A673 (cell line): ENCODE measurements at places on chromosomes 6 and 20. TPM values are rescaled to one million over a fixed set of nuclear protein-coding genes. Genes with fewer than 3 reads are reported as not detected.
A peak's percentile ranks its signal among the peaks of the same experiment; 100 is the strongest.

DNA sequence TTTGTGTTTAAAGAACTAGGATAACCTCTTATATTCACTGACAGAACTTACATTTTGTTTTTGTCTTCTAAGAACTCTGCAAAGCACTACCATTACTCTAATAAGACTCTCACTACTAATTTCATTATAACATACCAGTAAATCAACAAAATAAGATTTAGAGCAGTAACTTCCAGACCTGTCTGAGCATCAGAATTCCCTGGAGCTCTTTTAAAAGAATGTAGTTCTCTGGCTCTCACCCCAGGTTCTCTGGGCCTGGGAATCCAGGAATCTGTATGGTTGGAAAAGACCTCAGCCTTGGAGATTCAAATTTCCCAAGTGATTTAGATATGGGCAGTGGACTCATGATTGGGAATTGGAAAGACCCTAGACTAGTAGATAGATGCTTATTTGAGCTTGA lies 89.4 kb downstream of the JAG1 start:
- no peaks in the 10 kb centered on the region for H3K27me3 ChIP-seq
- DNase-seq: no peak
- H3K4me1 ChIP-seq: peaks cover 25% of the 10 kb centered on the region
- H3K27ac ChIP-seq: no peak overlapping the region
- no peaks in the 10 kb centered on the region for H3K36me3 ChIP-seq

Gene LAMA4
- total RNA-seq: 1.2 and 2.0 TPM in 2 replicates

Gene KIF6
- total RNA-seq: 2.7 and 3.3 TPM in 2 replicates

Gene MROH8
- 1.6 and 2.0 TPM in 2 replicates for total RNA-seq

Gene PHACTR1
- 2.6 and 3.7 TPM in 2 replicates for total RNA-seq

GRCh38 chr6:135535989-135536414 lies 38.5 kb upstream of the AHI1 start:
- H3K27ac ChIP-seq: no peak overlapping the region
- no peaks in the 10 kb centered on the region for H3K36me3 ChIP-seq
- H3K4me3 ChIP-seq: no peak overlapping the region
- peak; percentile 53 for DNase-seq

- no peak for DNase-seq
- H3K27ac ChIP-seq: no peak overlapping the region
- no peaks in the 10 kb centered on the region for H3K36me3 ChIP-seq
- no peaks in the 10 kb centered on the region for H3K4me1 ChIP-seq
- no peaks in the 10 kb centered on the region for H3K27me3 ChIP-seq
Observed at GRCh38 chr6:156395276-156395675, 381.9 kb upstream of the ARID1B start.

- no peaks in the 10 kb centered on the region for H3K36me3 ChIP-seq
- no peak for DNase-seq
- H3K27ac ChIP-seq: no peak overlapping the region
- no peak overlapping the region for H3K4me3 ChIP-seq
- no peaks in the 10 kb centered on the region for H3K4me1 ChIP-seq
Observed at GRCh38 chr6:137928286-137928685, 61.2 kb downstream of the TNFAIP3 start.

Gene RREB1
- total RNA-seq: 55.5 and 61.6 TPM in 2 replicates

Gene CRISP2
- total RNA-seq: not detected in 2 replicates

- DNase-seq: no peak
- no peaks in the 10 kb centered on the region for H3K4me1 ChIP-seq
- H3K27ac ChIP-seq: no peak overlapping the region
Observed at GRCh38 chr6:113290684-113291083, 566.5 kb upstream of the MARCKS start.

Gene SLC13A3
- 1.3 and 1.4 TPM in 2 replicates for total RNA-seq

GRCh38 chr6:163813979-163814493 lies 399.5 kb downstream of the QKI start:
- H3K4me1 ChIP-seq: peaks cover 5% of the 10 kb centered on the region
- H3K27ac ChIP-seq: no peak overlapping the region
- no peaks in the 10 kb centered on the region for H3K36me3 ChIP-seq
- no peak for DNase-seq
- no peak overlapping the region for H3K4me3 ChIP-seq
- H3K27me3 ChIP-seq: no peaks in the 10 kb centered on the region

- peaks cover 25% of the 10 kb centered on the region for H3K27me3 ChIP-seq
- H3K27ac ChIP-seq: no peak within 1 kb of the TSS
- no peak within 1 kb of the TSS for H3K4me3 ChIP-seq
- no peaks in the 10 kb centered on the region for H3K36me3 ChIP-seq
Observed at GRCh38 chr6:32439602-32440214, at the start of gene HLA-DRA. TSS of gene HLA-DRA (plus strand) at chr6:32439887. CDS start at chr6:32439951, 64 bp downstream.

GRCh38 chr20:3674995-3675900 lies 6.6 kb downstream of the ADAM33 start:
- H3K4me1 ChIP-seq: peaks cover 3% of the 10 kb centered on the region
- H3K27me3 ChIP-seq: peaks cover 45% of the 10 kb centered on the region
- no peak overlapping the region for H3K27ac ChIP-seq
- DNase-seq: peak; percentile 30
- no peaks in the 10 kb centered on the region for H3K36me3 ChIP-seq
- no peak overlapping the region for H3K4me3 ChIP-seq

DNA sequence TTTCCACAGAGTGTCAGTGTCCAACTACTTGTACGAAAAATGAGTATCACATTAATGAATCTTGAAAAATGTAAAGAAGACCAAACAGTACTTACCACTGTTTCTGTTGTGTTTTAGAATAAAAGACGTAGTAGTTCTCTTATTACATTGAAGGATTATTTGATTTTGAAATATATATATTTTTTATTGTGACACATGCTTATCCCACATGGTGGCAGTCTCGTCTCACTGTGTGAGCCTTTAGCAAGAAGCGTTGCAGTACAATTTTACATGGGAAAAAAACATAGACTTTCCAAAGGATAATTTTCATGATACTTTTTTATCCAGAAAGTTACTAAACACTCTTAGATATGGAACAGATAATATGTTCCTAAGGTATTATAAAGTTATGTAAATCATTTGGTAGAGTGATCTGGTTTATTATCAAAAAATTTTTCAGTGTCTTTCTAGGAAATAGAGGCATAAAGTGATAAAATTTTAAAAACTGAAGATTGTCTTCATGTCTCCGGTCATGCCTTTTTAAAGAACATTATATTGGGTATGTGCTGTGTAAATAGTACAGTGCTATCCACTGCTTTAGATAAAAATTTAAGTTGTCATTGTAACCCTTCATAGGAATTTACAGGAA lies 117.5 kb upstream of the SAMD5 start:
- H3K36me3 ChIP-seq: no peaks in the 10 kb centered on the region
- no peak overlapping the region for H3K4me3 ChIP-seq
- no peak overlapping the region for H3K27ac ChIP-seq

Gene WRNIP1
- 48.9 and 49.3 TPM in 2 replicates for total RNA-seq

DNA sequence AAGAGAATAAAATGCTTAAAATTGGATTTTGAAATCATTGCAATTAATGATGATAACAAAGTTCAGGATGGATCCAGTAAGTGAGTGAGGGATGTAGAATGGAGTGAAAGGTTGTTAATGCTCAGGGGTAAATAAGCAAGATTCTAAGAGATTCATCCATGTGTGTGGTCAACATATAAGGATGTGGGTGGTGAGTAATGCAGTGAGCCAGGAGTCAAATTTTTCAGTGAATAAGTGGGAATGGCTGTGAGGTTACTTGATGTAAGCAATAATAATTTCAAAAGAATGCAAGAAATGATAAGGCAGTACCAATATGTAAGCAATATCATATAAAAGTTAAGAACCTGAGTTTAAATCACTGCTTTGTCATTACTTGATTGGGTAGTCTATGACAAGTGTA lies 207.5 kb upstream of the ADGRB3 start:
- no peaks in the 10 kb centered on the region for H3K27me3 ChIP-seq
- no peaks in the 10 kb centered on the region for H3K36me3 ChIP-seq
- no peaks in the 10 kb centered on the region for H3K4me1 ChIP-seq
- DNase-seq: no peak
- H3K27ac ChIP-seq: no peak overlapping the region
- no peak overlapping the region for H3K4me3 ChIP-seq

GRCh38 chr6:166862287-166862977 lies 93.9 kb downstream of the RNASET2 start:
- H3K36me3 ChIP-seq: no peaks in the 10 kb centered on the region
- H3K4me3 ChIP-seq: peak overlapping the region; percentile 20
- DNase-seq: peak; percentile 17
- H3K27ac ChIP-seq: no peak overlapping the region
- no peaks in the 10 kb centered on the region for H3K4me1 ChIP-seq

- H3K27me3 ChIP-seq: no peaks in the 10 kb centered on the region
- no peaks in the 10 kb centered on the region for H3K4me1 ChIP-seq
- no peaks in the 10 kb centered on the region for H3K36me3 ChIP-seq
- H3K27ac ChIP-seq: no peak overlapping the region
- no peak for DNase-seq
Observed at GRCh38 chr20:49889935-49890333, 25.4 kb downstream of the SPATA2 start.

DNA sequence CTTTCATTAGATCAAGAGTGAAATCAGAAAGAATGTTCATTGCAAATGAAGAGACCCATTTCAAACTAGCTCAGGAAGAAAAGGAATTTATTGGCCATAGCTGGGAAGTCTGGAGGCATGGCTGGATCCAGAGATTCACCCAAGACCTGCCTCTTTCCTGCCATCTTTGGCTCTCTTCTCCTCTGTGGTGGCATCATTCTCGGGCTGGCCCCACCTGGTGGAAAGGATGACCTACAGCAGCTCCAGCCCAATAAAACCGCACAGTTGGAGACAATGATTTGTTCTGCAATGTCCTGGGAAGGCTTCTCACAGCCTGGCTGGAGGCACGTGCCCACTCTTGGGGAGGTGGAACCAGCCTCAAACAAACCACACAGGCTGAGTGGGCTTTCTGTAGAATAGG lies 18.1 kb upstream of the FERMT1 start:
- peak; percentile 50 for DNase-seq
- H3K4me3 ChIP-seq: no peak overlapping the region
- no peak overlapping the region for H3K27ac ChIP-seq
- peaks cover 24% of the 10 kb centered on the region for H3K27me3 ChIP-seq

DNA sequence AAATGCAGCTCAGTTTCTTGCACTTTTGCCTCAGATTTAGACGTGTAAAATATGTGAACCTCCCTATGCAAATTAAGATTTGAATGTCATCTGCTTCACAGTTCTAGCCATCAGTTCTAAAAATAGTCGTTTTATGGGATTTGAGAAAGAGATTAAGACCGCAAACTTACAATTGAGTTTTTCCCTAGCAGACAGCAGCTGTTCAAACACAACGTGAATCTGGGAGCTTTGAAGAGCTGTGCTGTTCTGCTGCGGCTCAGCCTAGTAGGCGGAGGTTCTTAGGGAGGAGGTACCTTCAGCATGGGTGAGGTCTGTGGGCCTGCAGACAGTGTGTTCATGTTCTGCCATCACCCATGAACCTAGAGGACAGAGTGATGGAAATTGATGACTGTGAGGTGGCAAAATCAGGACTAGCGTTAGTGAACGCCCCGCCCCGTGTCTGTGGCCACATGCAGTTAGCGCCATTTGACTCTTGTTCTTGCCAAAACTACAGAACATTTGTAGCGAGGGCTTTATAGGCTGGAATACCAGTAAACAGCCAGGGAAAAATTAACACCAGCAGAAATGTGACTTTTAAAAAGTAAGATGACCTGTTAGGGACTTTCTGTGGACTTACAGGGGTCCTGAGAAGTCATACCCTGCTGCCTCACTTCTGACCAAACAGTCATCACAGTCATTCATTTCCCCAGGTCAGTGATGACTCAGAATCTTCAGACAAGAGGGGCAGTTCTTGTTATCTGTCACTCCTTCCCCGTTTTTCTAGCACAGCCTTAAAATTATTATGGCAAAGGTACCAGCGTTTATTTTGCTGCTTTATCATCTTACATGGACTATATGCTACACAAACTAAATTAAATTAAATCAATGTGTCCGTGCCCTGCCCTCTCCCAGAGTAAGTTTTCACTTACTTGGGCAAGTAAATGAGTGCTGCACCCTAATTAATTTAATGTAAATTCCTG lies 84.3 kb upstream of the TMEM181 start:
- H3K4me1 ChIP-seq: peaks cover 57% of the 10 kb centered on the region
- H3K4me3 ChIP-seq: no peak overlapping the region
- no peaks in the 10 kb centered on the region for H3K36me3 ChIP-seq
- no peaks in the 10 kb centered on the region for H3K27me3 ChIP-seq

DNA sequence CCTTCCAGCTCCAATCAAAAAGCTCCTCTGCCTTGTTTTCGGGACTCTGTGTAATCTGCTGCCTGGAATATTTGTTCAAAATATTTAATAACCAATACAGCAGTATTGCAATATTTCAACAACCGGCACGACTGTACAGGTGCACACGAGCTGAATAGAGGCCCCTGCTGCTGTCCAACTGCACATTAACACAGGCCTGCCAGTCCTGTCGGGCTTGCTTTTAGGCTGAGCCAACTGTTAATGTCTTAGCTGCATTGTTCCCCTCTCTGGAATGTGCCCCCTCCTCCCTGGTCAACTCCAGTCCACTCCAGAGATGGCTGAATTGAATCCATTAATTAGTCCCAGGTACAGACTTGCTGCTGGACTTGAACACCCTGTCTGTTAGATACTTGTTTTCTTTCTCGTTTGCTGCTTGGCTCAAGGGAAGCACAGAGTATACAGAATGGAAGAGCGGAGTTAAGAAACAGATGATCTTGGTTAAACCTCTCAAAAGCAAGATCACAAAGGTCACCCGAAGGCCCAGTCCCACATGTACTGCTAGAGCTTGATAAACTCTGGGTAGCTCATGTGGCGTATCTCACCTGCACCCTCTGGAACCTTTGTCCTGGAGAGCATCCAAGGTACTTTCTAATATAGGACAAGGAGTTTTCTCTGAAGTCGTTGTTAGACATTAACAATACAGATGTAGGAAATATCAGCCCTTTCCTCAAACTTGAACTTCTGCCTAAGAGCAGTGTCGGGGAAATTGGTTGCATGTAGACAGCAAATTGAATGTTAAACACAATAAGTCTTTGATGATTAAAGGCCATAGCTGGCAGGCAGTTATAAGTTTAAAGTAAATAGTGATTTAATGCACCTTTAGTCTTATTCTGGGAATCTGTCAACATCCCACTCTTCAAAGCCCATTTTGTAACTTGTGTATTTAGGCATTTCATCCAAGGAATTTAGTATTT lies 31.9 kb downstream of the SHLD1 start:
- no peaks in the 10 kb centered on the region for H3K27me3 ChIP-seq
- peaks cover 3% of the 10 kb centered on the region for H3K4me1 ChIP-seq
- H3K4me3 ChIP-seq: no peak overlapping the region
- H3K36me3 ChIP-seq: no peaks in the 10 kb centered on the region

- H3K27ac ChIP-seq: no peak overlapping the region
- no peaks in the 10 kb centered on the region for H3K36me3 ChIP-seq
- no peak overlapping the region for H3K4me3 ChIP-seq
- H3K27me3 ChIP-seq: no peaks in the 10 kb centered on the region
- DNase-seq: no peak
Observed at GRCh38 chr6:139064981-139065665, 36.6 kb downstream of the ABRACL start.

- H3K4me1 ChIP-seq: peaks cover 10% of the 10 kb centered on the region
- H3K27ac ChIP-seq: no peak overlapping the region
Observed at GRCh38 chr20:19850198-19850533, 92.1 kb downstream of the RIN2 start.

GRCh38 chr6:167005350-167006159 lies 6.4 kb downstream of the CEP43 start:
- H3K4me3 ChIP-seq: no peak overlapping the region
- no peak overlapping the region for H3K27ac ChIP-seq
- H3K4me1 ChIP-seq: peaks cover 24% of the 10 kb centered on the region
- peak; percentile 54 for DNase-seq
- peaks cover 63% of the 10 kb centered on the region for H3K36me3 ChIP-seq

Gene TMC2
- not detected in 2 replicates for total RNA-seq
